ENCODE measurements at places on chromosomes 3 and 15.

- no peak for DNase-seq
- H3K4me3 ChIP-seq: no peak overlapping the region
- H3K36me3 ChIP-seq: no peaks in the 10 kb centered on the region
- peaks cover 8% of the 10 kb centered on the region for H3K4me1 ChIP-seq
- peaks cover 42% of the 10 kb centered on the region for H3K27me3 ChIP-seq
Measured at GRCh38 chr15:91950631-91951329, 97.3 kb downstream of the SLCO3A1 start.

- peaks cover 45% of the 10 kb centered on the region for H3K4me1 ChIP-seq
- DNase-seq: no peak
- H3K4me3 ChIP-seq: no peak overlapping the region
- H3K27me3 ChIP-seq: no peaks in the 10 kb centered on the region
Measured at GRCh38 chr3:100073049-100073713, 41.1 kb downstream of the FILIP1L start.

GRCh38 chr3:18211116-18211515, 214.0 kb downstream of the SATB1 start:
- H3K27ac ChIP-seq: no peak overlapping the region
- no peak for DNase-seq
- H3K36me3 ChIP-seq: no peaks in the 10 kb centered on the region
- H3K27me3 ChIP-seq: no peaks in the 10 kb centered on the region
- no peaks in the 10 kb centered on the region for H3K4me1 ChIP-seq

GRCh38 chr3:154464440-154465190, 34.6 kb upstream of the GPR149 start:
- H3K4me1 ChIP-seq: no peaks in the 10 kb centered on the region
- H3K27me3 ChIP-seq: no peaks in the 10 kb centered on the region
- no peak overlapping the region for H3K4me3 ChIP-seq
- no peaks in the 10 kb centered on the region for H3K36me3 ChIP-seq
- no peak for DNase-seq

GRCh38 chr3:71847794-71848193, 62.8 kb upstream of the PROK2 start:
- H3K27ac ChIP-seq: no peak overlapping the region
- no peak overlapping the region for H3K4me3 ChIP-seq
- H3K36me3 ChIP-seq: no peaks in the 10 kb centered on the region
- no peak for DNase-seq
- no peaks in the 10 kb centered on the region for H3K4me1 ChIP-seq

GRCh38 chr15:94042180-94042928, 189.0 kb upstream of the MCTP2 start:
- H3K27me3 ChIP-seq: peaks cover 1% of the 10 kb centered on the region
- no peak for DNase-seq
- H3K27ac ChIP-seq: no peak overlapping the region
- no peaks in the 10 kb centered on the region for H3K36me3 ChIP-seq
- H3K4me3 ChIP-seq: no peak overlapping the region

DNA sequence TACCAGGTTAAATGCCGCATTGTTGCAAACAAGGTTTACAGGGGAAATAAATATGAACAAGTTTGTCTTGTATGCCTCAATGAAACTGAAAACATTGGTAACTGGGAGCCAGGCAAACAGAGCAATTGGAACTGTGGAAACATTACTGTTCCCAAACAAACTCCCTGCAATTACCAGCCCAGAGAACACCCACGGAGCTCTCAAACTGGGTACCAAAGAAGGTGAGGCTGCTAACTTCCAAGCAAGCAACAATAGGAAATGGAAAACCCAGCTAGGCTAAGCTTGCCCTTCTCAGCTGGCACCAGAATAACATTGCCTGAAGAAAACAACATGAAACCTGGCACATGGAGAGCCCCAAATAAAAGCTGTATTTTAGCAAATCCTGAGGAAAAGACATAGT, 218.9 kb upstream of the THRB start:
- peak overlapping the region; percentile 48 for H3K27ac ChIP-seq
- H3K36me3 ChIP-seq: no peaks in the 10 kb centered on the region
- H3K27me3 ChIP-seq: peaks cover 11% of the 10 kb centered on the region
- peaks cover 20% of the 10 kb centered on the region for H3K4me1 ChIP-seq

GRCh38 chr3:159726231-159726964, 262.2 kb upstream of the IL12A start:
- H3K27ac ChIP-seq: no peak overlapping the region
- no peaks in the 10 kb centered on the region for H3K36me3 ChIP-seq
- peaks cover 16% of the 10 kb centered on the region for H3K4me1 ChIP-seq

DNA sequence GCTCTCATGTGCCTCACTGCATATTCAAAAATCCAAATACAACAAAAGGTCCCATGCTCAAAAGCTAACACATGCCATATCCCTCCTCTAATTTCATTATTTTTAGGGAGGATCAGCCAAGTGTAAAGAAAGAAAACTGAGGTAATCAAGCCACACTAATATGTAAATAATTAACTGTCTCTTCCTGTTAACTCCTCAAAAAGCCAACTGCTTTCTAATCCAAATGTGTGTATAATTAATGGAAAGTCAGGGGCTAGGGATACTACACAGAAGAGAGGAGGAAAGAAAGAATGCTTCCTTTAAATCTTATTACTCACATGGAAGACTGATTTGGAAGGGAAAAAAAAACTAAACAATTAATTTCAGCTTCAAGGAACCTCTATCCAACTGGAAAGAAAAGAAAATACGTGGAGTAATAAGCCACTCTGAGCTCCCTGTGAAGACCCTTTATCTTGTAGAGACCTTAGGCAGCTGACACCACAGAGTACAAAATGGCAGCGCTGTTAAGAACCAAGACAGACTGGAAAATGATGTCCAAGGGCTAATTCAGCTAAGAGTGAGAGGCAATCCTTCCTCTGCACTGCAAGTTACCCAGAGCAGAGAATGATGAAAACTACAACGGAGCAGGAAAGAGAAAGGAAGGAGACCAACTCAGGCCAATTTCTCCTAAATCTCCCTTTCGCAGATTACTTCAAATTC, 56.8 kb downstream of the ZNF148 start:
- no peak for DNase-seq
- peaks cover 29% of the 10 kb centered on the region for H3K36me3 ChIP-seq

DNA sequence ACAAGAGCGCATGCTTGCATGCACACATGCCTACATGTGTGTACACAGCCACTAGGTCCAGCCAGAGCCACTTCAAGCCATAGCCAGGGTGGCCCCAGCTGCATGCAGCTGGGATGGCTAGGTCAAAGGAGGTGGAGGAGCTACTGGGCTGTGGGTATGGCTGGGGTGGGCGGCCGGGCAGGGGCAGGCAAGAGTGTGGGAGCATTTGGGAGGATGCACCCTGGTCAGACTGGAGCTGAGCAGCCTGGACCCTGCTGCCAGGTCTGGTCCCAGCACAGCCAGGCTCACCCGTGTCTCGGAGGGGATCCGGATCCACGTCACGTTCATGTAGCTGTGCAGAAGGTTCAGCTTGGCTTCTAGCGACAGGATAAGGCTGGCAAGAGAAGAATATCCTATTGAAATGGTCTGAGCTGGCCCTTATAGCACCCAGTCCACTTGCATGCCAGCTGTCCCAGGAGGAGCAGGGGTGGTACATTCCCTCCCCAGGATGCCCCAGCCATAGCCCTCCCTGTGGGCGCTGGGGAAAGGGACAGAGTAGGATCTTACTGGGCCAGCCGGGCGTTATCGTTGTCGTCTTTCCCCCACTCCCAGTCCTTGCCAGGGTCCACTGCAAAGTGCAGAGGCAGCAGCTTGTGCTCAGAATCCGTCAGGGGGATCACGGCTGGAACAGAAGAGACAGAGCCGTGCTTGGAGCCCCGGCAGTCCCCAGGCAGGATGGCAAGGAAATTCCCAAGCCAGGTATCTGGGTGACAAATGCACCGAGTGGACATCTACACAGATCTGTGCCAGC, 160.5 kb downstream of the KLF13 start:
- DNase-seq: no peak
- H3K4me3 ChIP-seq: no peak overlapping the region
- H3K4me1 ChIP-seq: no peaks in the 10 kb centered on the region

- no peak overlapping the region for H3K4me3 ChIP-seq
Measured at GRCh38 chr15:92023965-92024364, 170.5 kb downstream of the SLCO3A1 start.

GRCh38 chr3:189184566-189184965, 12.8 kb downstream of the TPRG1 start:
- DNase-seq: no peak
- peaks cover 9% of the 10 kb centered on the region for H3K36me3 ChIP-seq
- no peaks in the 10 kb centered on the region for H3K27me3 ChIP-seq
- no peak overlapping the region for H3K27ac ChIP-seq
- H3K4me3 ChIP-seq: no peak overlapping the region

- no peak for DNase-seq
- no peak overlapping the region for H3K4me3 ChIP-seq
- H3K27me3 ChIP-seq: no peaks in the 10 kb centered on the region
- H3K27ac ChIP-seq: no peak overlapping the region
- H3K4me1 ChIP-seq: peaks cover 16% of the 10 kb centered on the region
Measured at GRCh38 chr3:20916951-20917606, 731.1 kb upstream of the SGO1 start.

- H3K36me3 ChIP-seq: no peaks in the 10 kb centered on the region
- no peak for DNase-seq
- no peaks in the 10 kb centered on the region for H3K27me3 ChIP-seq
Measured at GRCh38 chr3:30793740-30794139, 100.7 kb downstream of the GADL1 start.

DNA sequence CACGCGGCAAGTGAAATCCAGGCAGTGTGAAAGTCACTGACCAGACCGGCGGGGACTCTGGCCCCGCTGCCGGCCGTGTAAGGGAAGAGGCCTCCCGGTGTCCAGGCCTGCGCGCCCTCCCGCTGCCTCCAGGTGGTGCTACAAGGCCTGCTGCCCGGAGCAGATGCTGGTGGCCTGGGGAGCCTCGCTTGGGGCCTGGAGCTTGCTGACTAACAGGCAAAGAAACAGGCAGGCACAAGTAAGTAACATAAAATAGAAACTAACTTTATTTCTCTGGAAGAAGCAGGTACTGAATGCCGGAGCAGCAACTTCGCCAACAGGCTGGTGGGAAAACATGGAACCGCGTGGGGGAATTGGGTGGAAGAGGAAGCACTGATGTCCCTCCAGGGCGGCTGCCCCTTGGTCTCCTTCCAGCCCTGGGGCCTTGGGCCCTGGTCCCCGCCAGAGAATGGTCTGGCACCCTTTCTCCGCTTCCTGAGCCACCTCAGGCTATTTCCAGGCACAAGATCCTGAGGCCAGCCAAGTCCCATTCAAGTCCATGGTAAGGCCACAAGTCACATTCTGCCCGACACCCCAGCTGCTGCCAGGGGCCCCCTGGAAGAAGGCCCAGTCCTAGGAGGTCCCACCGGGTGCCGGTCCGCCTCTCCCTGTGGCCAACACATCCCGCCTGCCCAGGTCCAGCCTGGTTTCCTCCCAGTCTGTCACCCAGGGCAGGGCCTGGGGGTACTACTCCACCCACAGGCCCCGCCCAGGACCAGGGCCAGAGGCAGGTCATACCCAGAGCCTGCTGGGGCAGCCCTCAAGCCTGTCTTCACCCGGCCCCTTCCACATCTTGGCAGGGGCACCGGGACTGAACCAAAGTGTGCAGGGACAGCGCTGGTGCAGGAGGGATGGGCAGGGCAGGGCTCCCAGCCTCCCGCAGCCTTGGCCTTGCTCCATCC, 45.0 kb downstream of the TNK2 start:
- H3K36me3 ChIP-seq: peaks cover 2% of the 10 kb centered on the region
- no peak overlapping the region for H3K4me3 ChIP-seq
- H3K27ac ChIP-seq: no peak overlapping the region
- peak; percentile 82 for DNase-seq

DNA sequence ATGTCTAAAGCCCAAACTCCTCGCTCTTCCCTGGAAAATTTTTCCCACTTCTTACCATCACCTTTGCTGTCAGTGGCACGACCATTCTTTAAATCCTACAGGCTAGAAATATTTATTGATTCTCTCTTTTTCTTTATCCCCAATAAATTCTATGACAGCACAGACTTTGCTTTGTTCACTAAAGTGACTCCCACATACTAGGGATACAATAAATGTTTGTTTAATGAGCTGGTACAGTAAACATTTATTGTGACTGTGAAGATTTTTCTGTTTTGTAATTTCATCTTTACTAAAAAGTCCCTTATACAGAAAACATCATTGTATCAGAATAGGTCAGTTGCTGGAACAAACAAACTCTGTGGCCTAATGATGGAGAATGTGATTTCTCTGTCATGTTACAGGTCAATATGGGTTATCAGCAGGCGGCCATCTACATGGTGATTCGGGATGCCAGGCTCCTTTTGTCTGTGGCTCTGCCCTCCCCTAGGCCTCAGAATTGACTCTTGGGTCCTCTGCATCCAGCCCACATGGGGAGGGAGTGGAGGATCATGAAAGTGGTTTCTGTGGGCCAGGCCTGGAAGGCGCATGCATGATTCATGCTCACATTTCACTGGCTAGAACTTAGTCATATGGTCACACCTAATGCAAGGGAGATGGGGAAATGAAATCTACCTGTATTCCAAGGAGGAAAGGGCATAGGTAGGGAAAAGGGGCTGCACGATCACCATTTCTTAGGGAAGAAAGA, 22.7 kb upstream of the KNG1 start:
- no peak for DNase-seq
- H3K36me3 ChIP-seq: no peaks in the 10 kb centered on the region
- H3K27me3 ChIP-seq: peaks cover 21% of the 10 kb centered on the region
- no peak overlapping the region for H3K4me3 ChIP-seq
- peaks cover 15% of the 10 kb centered on the region for H3K4me1 ChIP-seq
- H3K27ac ChIP-seq: peak overlapping the region; percentile 18

DNA sequence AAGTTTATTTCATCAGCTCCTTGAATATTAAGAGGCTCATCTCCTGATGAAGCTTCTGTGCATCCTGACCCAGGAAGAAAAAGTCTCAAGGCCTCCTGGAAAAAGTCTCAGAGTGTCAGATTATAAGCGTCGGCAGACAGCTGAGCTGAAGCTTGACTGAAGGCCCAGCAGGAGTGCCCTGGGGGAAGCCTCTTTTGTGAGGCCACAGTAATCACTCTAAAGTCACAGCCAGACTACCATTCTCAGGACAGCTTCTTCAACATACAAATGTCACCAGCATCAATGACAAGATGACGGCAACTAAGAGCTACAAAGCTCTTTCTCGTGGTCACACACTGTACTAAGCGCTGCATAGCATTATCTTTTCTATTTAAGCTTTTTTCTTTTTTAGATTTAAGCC, 72.7 kb upstream of the LRRN1 start:
- no peaks in the 10 kb centered on the region for H3K27me3 ChIP-seq
- no peak overlapping the region for H3K27ac ChIP-seq
- no peak overlapping the region for H3K4me3 ChIP-seq
- no peak for DNase-seq
- peaks cover 2% of the 10 kb centered on the region for H3K36me3 ChIP-seq

GRCh38 chr3:98188545-98188944, 22.0 kb downstream of the OR5H15 start:
- no peaks in the 10 kb centered on the region for H3K27me3 ChIP-seq
- no peak overlapping the region for H3K27ac ChIP-seq
- H3K4me3 ChIP-seq: no peak overlapping the region
- no peaks in the 10 kb centered on the region for H3K4me1 ChIP-seq

DNA sequence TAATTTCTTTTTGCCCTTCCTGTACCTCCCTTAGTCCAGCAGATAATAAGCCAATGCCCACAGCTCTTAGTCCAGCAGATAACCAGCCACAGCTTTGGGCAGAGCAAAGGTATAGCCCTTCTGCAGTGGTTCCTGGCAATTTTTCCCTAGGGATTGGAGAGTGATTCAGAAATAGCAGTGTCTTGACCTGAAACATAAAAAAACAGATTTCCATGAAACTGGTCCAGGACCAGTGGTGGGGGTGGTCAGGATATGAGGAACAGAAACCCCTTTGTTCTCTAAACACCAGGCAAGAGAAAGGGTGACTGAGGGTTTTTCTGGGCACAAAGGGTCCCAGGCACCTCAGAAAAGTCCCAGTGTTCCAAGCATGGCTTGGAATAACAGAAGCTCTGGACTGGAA, 103.4 kb downstream of the ARRDC4 start:
- no peaks in the 10 kb centered on the region for H3K36me3 ChIP-seq
- H3K4me3 ChIP-seq: no peak overlapping the region
- H3K27ac ChIP-seq: no peak overlapping the region
- DNase-seq: no peak
- peaks cover 45% of the 10 kb centered on the region for H3K27me3 ChIP-seq
